ENCODE measurements at places on chromosomes 1 and 21.

DNA sequence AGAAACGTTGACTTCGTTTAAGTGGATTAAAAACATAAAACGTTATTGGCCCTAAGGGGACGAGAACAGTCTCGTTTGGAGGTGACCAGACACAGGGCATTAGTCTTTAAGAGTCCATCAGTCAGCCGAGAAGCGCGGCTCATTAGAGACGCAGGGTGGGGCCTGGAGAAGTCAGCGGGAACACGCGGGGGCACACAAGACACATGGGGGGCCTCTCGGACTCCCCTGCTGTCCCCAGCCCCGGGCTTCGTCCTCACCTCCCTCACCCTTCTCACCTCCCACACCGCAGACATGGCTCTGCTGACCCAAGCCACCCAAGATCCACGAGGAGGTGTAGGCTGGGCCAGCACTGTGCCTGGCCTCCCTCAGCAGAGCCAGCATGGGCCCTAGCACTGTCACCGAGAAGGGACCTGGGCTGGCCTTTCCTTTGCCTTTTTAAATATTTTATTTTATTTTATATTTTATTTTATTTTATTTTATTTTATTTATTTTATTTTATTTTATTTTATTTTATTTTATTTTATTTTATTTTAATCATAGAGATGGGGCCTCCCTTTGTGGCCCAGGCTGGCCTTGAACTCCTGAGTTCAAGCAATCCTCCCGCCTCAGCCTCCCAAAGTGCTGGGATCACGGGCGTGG, 48.9 kb downstream of the MORN1 start:
- no peak for DNase-seq

DNA sequence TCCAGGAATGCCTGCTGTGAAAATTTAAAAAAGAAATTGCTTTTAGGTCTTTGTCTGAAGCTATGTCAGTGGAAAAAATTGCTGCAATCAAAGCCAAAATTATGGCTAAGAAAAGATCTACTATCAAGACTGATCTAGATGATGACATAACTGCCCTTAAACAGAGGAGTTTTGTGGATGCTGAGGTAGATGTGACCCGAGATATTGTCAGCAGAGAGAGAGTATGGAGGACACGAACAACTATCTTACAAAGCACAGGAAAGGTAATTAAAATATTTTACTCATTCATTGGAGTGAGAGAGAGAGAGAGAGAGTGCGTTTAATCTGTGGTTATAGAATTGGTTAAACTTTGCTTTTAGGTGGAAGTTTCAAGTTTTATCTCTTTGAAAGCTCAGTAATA, 20.0 kb downstream of the CDC73 start:
- no peak for DNase-seq

GRCh38 chr1:178551940-178552339, 39.0 kb downstream of the TEX35 start:
- DNase-seq = no peak

DNA sequence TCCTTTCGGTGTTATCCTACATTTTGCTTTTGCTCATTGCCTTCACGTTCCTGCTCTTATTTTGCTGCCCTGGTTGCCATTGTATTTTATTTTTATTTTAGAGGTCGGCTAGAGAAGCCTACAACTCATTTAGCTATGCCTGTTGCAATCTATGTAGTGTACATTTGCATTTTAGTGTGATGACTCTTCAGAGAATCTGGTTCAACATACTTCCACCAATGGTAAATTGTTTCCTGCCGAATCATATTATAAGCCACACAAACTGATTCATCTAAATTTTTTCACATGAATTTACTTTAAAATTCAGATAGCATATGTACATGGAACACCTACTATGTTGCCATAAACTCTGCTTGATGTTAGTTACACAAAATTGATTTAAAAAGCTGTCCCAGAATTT, 1596.9 kb downstream of the PLA2G4A start:
- DNase-seq = no peak

GRCh38 chr1:153346077-153346723, 2.4 kb downstream of the PGLYRP4 start:
- DNase-seq = no peak

DNA sequence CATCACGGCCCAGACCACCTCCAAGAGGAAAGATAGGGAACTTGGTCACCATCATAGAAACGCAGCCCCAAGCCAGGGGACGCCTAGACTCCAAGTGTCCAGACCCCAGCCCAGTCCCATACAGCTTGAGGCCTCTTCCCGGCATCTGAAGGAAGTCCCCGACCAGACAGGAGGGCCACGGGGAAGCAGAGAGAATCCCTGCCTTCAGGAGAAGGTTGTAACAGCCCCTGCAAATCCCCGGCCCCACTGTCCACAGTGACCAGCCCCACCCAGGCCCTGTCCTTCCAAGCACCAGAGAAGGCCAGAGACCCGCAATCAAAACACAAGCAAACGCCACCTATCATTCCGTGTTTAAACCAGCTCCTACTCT, 1.7 kb downstream of the SLC19A1 start:
- no peak for DNase-seq

GRCh38 chr1:243991650-243992049, 59.4 kb upstream of the ZBTB18 start:
- DNase-seq = no peak

DNA sequence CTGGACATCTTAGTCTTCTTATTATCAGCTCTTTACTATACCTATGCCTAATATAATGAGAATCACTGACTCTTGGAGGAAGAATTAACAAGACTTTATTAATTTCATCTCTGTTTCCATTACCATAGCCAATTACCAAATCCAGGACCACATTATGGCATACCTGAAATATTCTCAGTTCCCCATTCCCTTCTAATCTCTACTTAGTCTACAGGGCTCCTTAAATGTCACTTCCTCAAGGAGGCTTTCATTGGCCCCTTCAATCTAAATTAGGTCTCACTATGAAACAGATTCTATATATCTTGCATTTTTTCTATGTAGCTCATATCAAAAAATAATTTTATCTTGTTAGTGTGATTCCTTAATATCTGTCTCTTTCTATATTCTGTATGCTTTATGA, 371.2 kb downstream of the PTBP2 start:
- no peak for DNase-seq

All from SK-N-MC (cell line).